Forelimb muscle (tissue), 1 donor: ENCODE measurements at places on chromosomes 3 and 15. TPM values are rescaled to one million over a fixed set of nuclear protein-coding genes. Genes with fewer than 3 reads are reported as not detected.

The FBXO40 gene
- 3.4 TPM for polyA plus RNA-seq

The ARHGEF26 gene
- polyA plus RNA-seq: 10.3 TPM

DNA sequence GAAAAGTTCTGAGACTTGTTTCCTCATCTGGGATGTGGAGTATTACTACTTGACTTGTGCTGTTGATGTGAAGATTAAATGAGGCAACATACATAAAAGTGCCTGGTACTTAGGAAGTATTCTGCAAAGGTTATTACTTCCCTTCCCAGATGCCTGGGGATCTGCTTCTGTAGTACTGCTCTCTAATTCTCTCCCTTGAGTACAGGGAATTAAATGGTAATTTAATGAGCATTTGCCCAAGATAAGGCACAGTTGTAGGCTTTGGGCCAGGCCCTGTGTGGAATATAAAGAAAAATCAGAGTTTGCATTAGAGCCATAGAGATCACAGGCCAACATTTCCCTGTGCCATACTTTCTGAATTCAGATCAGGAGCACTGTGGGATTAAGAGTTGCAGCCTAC is 84.4 kb downstream of the LARS2 start:
- no peak for DNase-seq

- no peak for DNase-seq
Measured at GRCh38 chr3:37287776-37288175, 113.4 kb upstream of the LRRFIP2 start.

- DNase-seq: no peak
Measured at GRCh38 chr3:125220727-125221429, 8.3 kb upstream of the SLC12A8 start.

- no peak for DNase-seq
Measured at GRCh38 chr3:52880047-52880446, 17.3 kb downstream of the STIMATE start.

DNA sequence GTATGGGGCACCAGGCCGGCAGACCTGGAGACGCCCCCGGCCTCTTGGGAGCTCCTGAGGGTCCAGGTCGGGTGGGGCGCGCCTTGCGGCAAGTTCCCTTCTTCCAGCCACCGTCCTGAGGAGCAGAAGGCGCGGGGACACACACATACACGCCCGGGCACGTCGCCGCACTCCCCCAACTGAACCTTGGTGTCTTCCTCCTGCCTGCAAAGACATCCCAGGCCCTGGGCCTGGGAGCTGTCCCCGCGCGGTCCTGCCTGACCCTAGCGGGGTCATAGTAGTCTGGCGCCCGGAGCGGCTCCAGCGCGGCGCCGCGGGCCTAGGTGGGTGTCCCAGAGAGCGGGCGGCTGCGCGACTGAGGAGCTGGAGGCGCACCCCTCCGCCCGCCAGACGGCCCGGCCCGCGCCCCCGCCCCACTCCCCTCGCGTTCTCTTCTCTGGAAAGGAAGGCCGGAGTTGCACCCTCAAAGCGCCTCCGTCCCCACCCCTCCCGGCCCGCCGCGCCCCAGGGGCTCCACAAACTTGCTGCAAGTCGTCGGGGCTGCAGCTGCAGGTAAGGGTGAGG is 185.9 kb upstream of the LINGO1 start:
- DNase-seq: no peak

GRCh38 chr15:40508216-40508615 is 37.4 kb downstream of the CHST14 start:
- no peak for DNase-seq

GRCh38 chr15:101651554-101652097 is 555 bp downstream of the TM2D3 start:
- peak; percentile 22 for DNase-seq

- DNase-seq: no peak
Measured at GRCh38 chr15:80375968-80376891, 28.0 kb upstream of the ARNT2 start.

GRCh38 chr15:36263666-36264065 is 315.8 kb upstream of the CDIN1 start:
- no peak for DNase-seq
